ENCODE measurements at places on chromosomes 2 and 18. TPM values are rescaled to one million over a fixed set of nuclear protein-coding genes. Genes with fewer than 3 reads are reported as not detected.

TUBA4B gene
- not detected for total RNA-seq

REG3A gene
- total RNA-seq, result not detected

VWC2L gene
- not detected for total RNA-seq

PROKR1 gene
- total RNA-seq, result 0.03 TPM

EVX2 gene
- total RNA-seq, result not detected

FAM228A gene
- not detected for total RNA-seq

TTN gene
- total RNA-seq, result under 0.01 TPM

CYS1 gene
- total RNA-seq, result 1.3 TPM

SLC9A2 gene
- total RNA-seq, result 3.7 TPM

B3GNT7 gene
- total RNA-seq, result 3.0 TPM

RIT2 gene
- not detected for total RNA-seq

SRD5A2 gene
- total RNA-seq, result not detected

SNORC gene
- total RNA-seq, result 14.4 TPM

SLC35F6 gene
- 39.2 TPM for total RNA-seq

HNMT gene
- total RNA-seq, result 0.96 TPM

SIX3 gene
- 0.39 TPM for total RNA-seq

TGFA gene
- total RNA-seq, result 5.0 TPM

ATP6V1B1 gene
- total RNA-seq, result 2.5 TPM

HES6 gene
- total RNA-seq, result 13.8 TPM

PPP1R1C gene
- total RNA-seq, result 1.9 TPM

PTPRN gene
- 1.7 TPM for total RNA-seq

MAP3K20 gene
- 33.3 TPM for total RNA-seq

Data from A549 treated with GW870086 at 1 μM for 4 hours (cell line).